Stimulated activated CD4-positive, alpha-beta T cell treated with anti-CD3 and anti-CD28 coated beads, Interleukin-12 subunit alpha, Interleukin-12 subunit beta, amount 100 ng/mL, for 24 hours (primary cell): ENCODE measurements at places on chromosomes 7 and 10.

- no peak for DNase-seq
Observed at GRCh38 chr7:103993551-103993950, 4.1 kb upstream of the RELN start.

DNA sequence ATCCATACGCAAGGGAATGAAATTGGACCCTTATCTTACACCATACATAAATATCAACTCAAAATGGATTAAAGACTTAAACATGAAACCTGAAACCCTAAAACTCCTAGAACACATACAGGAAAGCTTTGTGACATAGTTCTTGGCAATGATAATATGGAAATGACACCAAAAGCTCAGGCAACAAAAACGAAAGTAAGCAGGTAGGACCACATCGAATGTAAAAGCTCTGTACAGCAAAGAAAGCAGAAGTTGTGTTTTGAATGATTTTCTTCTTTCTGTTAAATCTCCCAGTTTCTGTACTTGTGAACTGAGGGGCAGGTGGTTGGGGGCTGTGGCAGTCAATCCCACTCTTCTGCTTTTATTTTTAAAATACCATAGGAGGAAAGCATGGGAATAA, 368.4 kb upstream of the PODXL start:
- no peak for DNase-seq

DNA sequence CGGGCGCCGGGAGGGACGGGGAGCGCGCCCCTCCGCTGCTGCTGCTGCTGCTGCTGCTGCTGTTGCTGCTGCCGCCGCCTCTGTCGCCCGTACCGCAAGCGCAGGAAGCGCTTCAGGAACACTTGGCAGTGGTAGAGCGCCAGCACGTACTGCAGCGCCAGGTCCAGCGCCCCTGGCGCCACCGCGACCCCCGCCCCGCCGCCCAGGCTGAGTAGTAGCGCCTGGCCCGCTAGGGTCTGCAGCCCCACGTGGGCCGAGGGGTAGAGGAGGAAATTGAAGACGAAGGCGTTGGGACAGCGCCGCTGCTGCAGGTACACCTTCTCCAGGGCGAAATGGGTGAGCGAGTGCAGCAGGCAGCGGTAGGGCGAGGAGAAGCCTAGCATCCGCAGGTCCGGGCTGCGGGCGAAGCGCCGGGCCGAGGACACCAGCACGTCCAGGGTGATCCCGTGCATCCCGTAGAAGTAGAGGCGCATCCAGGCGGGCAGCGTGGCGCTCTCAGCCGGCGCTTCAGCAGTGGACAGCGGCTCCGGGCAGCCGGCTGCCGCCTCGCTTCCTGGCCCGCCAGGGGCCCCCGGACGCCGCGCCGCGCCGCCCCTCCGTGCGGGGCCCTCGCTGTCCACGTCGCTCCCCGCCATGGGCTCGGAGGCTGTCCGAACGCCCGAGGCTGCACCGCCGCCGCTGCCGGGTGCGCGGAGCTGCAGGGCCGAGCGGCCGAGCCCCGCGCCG, at the start of gene TMEM229A:
TSS of gene TMEM229A (minus strand) at position 699 of the 726 bp plus-strand sequence. CDS start at position 635, 64 bp downstream.
- DNase-seq, result no peak

GRCh38 chr10:22333975-22334282, 11.4 kb upstream of the SPAG6 start:
- no peak for DNase-seq

DNA sequence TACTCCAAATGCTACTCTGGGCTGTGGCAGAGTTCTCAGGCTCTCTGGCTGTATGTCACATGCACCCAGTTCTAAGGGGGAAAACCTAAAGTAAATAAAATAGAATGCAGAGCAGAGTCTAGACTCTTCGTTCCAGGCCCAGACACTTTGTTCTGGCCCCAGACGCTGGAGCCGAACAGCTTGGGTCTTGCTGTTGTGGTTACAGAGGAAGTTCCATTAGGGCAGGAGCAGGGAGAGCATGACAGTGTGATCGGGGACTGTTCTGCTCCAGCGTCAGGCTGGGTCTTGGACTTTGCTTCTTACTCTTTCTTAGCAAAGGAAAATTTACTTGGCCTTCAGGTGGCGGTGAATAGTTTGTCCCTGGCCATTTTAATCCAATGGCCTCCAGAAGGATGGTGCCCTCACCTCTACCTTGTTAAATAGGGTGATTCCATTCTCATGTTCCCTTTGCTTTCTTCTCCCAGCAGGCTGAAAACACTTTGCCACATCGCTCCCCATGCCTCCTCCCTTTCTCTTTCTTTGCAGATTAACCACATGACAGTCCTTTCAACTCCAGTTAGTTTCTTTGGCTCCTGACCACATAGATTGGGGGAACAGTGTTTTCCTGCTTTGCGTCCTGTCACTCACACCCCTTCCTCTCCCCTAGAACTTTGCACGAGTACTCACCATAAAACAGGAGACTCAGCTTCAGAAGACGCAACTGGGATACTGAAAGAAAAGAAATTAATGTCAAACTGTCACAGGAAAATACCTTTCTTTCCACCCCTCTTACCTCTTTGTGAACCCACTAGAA, 730.8 kb downstream of the SUGCT start:
- no peak for DNase-seq

GRCh38 chr7:108165723-108166122, 35.6 kb upstream of the LAMB4 start:
- DNase-seq, result no peak

GRCh38 chr7:40979296-40979695, 723.6 kb downstream of the INHBA start:
- no peak for DNase-seq

DNA sequence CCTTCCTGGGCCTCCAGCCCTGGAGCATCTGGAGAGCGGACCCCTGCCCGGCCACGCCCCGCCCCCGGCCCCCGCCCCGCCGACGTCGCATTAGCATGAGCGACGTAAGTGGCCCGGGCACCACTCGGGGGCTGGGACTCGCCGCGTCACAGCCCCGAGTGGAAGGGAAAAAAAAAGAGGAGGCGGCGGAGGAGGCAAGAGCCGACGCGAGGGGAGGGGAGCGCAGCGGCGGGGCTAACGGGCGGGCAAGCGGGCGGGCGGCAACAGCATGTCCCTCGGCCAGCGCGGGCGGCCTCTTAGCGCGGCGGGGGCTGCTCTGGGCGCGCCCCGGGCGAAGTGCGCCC, at the start of gene SLC18A3:
TSS of gene SLC18A3 (plus strand) at position 197 of the 344 bp plus-strand sequence. CDS start 431 bp downstream, outside the sequence.
- no peak for DNase-seq

DNA sequence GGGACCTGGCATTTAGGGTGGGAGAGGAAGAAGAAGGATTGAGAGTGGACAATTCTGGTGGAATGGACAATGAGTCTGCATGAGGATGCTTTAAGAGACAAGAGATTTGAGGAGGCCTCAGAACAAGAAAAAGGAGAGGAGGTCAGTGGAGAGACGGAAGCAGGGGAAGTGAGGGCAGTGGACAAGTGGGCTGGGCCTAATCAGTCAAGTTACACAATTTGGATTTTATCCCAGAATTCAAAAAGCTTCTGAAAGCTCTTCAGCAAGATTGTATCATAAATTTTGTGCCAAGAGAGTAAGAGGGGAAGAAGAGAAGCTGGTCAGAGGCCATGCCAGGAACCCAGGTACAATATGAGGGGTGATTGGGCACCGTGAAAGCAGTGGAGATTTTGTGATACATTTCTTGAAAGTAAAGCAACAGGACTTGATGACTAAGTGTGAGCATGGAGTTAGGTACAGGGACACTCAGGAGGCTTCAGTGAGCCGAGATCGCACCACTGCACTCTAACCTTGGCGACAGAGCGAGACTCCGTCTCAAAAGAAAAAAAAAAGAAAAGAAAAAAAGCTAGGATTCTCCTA, 19.3 kb upstream of the TSPAN13 start:
- no peak for DNase-seq

GRCh38 chr7:39044489-39044888, 66.8 kb downstream of the POU6F2 start:
- DNase-seq, result no peak

- no peak for DNase-seq
Observed at GRCh38 chr10:11782793-11783557, 40.2 kb upstream of the PROSER2 start.

DNA sequence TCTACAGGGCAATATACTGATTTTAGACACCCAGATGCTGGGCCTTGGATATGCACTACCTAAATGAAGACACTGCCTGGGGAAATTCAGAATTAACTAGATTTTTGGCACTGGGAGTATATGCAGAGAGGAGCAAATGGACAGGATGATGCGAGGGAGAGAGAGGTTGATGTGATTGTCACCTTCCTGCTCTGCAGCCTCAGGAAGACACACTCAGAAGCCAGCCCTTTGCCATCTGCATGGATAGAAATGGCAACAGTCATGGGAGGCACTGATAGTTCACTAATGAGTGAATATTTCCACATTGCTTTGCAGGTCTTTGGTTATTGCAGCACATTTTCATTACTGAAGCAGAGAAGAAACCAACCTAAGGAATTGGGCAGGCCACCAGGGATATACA, 397.2 kb upstream of the NFE2L3 start:
- DNase-seq, result no peak

DNA sequence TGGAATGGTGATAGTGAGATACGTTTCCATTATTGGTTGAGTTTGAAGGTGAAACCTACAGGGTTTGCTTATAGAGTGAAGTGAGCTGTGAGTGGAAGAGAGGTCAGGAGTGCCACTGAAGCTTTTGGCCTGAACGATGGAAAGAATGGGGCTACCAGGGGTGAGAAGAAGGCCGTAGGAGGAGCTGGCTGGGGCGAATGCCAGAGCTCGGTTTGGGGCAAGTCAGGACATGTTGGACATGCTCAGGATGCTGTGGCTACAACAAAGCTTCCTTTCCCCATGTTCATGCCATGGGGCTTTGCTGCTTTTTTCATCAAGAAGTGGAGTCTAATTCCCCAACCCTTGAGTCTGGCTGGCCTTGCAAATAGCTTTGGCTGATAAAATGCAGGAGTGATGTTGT, 253.7 kb downstream of the GLRX3 start:
- no peak for DNase-seq

DNA sequence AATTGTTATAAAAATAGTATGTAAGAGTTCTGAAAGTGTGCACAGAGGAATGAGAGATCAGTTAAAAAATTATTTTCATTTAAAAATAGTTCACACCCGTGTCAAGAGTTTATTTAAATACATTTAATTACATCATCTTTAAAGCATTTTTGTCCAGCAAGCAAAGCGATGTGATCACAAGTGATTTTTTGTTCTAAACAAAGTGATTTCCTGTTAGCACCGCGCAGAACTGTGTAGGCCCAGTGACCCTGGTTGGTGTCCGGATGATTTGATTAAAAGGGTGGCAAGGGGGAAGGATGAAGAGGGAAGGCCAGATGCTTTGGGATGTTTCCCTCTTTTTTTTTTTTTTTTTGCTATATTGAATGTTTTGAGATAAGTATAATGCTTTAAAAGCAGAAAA, 227.8 kb upstream of the PITRM1 start:
- no peak for DNase-seq

- DNase-seq, result no peak
Observed at GRCh38 chr10:105188737-105189462, 547.8 kb downstream of the SORCS3 start.

GRCh38 chr10:90930971-90931871, 10.3 kb upstream of the ANKRD1 start:
- no peak for DNase-seq

GRCh38 chr7:97272237-97272975, 154.9 kb downstream of the SDHAF3 start:
- no peak for DNase-seq

GRCh38 chr7:90212149-90212495, 582 bp downstream of the STEAP2 start:
- no peak for DNase-seq

GRCh38 chr7:132407764-132408163, 168.5 kb downstream of the PLXNA4 start:
- DNase-seq, result no peak

- no peak for DNase-seq
Observed at GRCh38 chr10:71040846-71041605, 152.7 kb upstream of the PCBD1 start.

DNA sequence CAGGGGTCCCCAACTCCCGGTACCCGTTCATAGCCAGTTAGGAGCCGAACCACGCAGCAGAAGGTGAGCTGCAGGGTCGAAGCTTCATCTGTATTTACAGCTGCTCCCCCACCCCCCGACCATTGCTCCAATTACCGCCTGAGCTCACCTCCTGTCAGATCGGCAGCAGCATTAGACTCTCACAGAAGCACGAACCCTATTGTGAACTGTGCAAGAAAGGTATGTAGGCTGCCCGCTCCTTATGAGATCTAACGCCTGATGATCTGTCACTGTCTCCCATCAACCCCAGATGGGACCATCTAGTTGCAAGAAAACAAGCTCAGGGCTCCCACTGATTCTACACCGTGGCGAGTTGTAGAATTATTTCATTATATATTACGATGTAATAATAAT, 14.6 kb upstream of the AZGP1 start:
- no peak for DNase-seq

DNA sequence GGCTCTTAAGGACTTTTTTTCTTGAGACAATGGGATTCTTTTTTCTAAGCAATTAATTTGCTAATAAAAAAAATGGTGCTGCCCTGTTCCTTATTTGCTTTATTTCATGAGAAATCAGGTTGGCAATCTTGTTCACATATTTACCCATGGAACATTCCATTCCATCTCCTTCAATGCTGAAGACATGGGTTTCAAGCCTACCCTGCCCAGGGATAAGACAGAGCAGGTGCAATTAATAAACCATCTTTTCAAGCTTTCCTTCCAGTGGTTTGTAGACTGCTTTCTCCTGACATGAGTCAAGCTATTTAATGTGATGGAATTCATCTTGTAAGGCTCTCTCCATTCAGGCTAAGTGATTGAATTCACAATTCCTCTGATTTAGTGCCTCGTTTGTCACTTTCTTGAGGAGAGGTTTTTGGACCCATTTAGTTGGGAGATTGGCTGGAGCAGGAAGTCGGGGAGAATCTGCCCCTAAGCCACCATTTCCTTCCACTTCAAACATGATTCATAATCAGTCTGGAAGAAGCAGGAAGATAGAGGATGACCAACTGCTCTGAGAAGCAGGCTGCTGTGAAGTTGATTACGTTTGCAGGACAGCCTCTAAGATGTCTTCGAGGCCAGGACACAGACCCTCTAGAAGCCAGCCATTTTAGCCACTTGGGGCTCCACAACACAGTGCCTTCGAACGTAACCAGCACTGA, 552.4 kb upstream of the GALNT17 start:
- no peak for DNase-seq

DNA sequence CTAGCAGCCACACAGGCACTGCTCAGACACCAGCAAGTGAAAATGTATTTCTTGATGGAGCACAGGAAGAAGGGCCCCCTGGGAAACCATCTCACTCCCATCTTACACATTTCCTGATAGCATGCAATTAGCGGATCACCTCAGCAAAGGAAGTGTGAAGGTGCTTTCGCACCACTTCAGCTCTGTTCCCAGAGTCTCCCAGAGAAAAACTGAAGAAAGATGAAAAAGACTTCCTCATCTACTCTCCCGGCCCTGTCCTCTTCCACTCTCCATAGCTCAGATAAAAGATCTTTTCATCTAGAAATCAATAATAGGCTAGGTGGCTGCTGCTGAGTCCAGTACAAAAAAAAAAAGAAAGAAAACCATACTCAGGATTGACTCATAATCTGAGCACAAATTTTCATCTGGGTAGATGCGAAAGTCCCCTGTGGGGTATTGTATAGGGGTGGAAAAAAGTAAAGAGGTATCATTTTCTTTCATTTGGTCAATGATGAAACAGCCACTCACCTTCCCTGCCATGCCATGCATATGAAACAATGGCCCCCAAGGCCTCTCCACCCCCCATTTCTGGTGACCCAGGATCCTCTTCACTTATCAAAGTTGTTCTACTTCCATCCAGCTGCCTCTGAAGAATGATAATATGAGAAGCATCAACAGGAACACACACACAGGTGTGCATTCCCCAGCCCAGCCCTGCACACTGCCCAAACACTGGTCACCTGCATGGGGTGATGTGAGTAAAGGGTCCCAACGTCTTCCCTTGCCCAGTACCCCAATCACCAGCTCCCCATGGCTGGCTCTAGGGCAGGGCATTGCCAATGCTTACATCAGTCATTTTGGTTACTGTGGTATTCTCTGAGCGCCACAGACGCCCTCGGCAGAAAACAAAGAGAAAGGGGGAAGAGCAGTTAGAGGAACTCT, 48.8 kb upstream of the DGKI start:
- no peak for DNase-seq
